ENCODE measurements at places on chromosomes 3 and 15.

- DNase-seq, result no peak
Measured at GRCh38 chr3:32153414-32154204, 47.2 kb downstream of the GPD1L start.

DNA sequence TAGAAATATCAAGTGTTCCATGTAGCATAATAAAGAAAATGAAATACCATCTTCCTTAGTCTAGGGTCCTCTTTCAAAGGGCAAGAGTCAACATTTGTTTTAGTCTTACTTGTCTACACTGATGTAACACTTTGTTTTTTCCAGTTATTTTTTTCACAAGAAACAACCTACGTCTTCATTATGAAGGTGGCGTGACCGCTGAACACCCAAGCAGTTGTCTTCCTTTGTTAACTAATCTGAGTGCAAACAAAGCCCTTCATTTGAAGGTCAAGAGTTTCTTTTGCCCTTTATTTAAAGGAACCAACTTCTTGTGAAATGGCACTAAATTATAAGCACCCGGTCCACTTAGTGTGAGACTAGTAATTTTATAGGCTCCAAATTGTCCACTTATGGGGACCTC lies 73.2 kb downstream of the CD47 start:
- no peak for DNase-seq

DNA sequence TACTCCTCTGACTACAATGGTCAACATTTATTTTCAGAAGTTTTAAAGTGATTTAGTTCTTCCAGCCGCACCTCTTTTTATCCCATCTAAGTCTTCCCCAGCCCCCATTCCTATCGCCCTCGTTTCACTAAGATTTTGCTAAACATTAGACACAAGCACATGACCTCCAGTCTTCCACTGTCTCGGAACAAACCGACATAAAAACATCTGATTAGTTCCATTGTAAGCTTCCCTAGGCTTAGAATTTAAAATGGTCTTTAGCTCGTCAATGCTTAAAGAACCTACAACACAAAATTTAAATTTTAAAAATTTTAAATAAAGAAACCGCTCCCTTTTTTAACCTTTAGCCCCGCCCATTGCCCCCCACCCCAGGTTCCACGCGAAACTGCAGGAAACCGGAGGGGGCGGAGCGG lies 284 bp upstream of the TSC22D2 start:
- no peak for DNase-seq

- DNase-seq, result no peak
Measured at GRCh38 chr3:107368654-107369398, 8.4 kb upstream of the CCDC54 start.
